T-helper 2 cell (primary cell): ENCODE measurements at places on chromosomes 12 and 14.
A peak's percentile ranks its signal among the peaks of the same experiment; 100 is the strongest.

DNA sequence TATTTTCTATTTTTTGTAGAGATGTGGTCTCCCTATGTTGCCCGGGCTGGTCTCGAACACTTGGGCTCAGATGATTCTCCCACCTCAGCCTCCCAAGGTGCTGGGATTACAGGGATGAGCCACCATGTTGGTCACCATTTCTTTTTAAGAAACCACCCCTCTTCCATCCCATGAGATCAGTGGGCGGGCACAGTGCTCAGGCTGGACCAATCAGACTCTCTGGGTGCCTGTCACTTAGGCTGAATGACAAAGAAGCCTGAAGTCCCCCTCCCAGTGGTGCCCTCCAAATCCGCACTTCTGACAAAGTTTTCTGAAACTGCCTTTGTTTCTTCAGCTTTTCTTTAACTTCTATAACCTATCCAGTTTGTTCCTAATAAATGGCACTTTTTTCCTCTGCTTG, 48.2 kb downstream of the CALM1 start:
- no peak for DNase-seq

DNA sequence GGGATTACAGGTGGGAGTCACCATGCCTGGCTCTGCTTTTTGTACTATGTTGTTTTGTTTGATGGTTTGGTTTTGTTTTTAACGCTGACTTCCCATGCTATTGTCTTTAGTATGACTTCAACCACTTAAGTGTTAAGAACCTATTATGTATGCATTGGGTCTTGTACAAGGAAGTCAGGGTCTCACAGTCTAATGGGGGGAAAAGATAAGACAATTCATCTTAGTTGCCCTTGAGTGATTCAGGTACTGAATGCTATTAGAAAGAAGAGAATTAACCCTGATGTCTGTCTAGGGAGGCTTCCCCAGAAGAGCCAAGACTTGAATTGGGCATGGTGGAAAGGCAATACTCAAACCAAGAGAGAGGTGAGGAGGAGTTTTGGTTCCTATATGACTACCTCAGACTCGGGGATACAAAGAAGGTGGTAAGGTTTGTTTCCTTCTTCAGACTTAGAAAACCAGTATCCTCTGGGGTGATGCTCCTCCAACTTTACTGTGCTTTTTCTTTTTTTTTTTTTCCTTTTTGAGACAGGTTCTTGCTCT, 64.6 kb downstream of the SUSD6 start:
- no peak for DNase-seq

DNA sequence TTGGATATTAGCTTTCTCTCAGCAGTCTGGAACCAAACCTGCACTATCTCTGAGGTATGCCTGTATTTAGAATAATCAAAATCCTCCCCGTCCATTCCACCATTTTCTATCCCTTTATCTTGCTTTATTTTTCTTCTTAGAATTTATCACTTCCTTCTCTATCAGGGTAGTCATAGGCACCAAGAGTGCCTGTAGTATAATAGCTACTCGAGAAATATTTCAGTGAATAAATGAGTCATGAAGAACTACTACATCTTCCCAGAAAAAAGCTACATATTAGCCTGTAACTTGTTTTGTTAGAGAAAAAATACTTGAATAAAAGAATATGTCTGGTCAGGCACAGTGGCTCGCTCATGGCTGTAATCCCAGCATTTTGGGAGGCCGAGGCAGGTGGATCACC, 4.3 kb downstream of the SLC2A14 start:
- DNase-seq, result no peak

DNA sequence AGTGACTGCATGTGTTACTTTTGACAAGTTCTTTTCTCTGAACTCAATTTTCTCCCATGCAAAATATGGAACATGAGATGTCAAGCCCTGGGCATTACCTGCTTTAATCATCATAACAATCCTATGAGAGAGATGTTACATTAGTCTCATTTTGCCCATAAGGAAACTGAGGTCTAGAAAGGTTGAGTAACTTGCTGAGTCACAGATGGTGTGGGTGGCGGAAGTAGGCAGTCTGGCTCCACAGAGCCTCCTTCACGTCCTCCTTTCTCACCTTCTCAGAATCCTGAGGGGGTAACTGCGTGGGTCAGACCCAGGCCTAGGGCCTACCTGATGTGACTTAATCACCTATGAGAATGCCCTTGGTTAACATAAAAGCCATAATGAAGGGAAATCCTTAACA, 50.7 kb downstream of the TMTC1 start:
- no peak for DNase-seq

GRCh38 chr12:102964872-102965271, 7.4 kb downstream of the ASCL1 start:
- DNase-seq, result no peak

DNA sequence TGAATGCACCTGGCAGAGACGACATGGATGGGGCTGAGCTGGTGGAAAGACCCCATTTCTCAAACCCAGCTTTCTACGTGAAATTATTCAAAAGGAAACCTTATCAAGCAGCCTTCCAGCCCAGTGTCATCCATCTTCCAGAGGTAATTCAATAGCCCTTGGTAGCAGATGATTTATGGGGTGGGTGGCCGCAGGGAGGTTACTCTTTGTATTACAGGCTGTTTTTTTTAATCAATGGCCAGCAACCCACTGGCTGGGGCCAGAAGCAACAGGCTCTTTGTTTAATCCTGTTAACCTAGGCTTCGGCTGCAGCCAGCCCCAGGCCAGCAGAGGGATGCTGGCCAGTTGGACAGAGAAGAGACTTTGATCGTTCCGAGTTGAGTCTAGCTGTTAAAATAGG, 139.8 kb upstream of the SRRM4 start:
- DNase-seq, result no peak

GRCh38 chr12:118846416-118846815, 134.9 kb upstream of the SRRM4 start:
- DNase-seq, result no peak

GRCh38 chr12:112183141-112184021, 58.0 kb downstream of the TRAFD1 start:
- DNase-seq, result no peak

- no peak for DNase-seq
Observed at GRCh38 chr12:91986084-91986483, 159.6 kb downstream of the BTG1 start.

DNA sequence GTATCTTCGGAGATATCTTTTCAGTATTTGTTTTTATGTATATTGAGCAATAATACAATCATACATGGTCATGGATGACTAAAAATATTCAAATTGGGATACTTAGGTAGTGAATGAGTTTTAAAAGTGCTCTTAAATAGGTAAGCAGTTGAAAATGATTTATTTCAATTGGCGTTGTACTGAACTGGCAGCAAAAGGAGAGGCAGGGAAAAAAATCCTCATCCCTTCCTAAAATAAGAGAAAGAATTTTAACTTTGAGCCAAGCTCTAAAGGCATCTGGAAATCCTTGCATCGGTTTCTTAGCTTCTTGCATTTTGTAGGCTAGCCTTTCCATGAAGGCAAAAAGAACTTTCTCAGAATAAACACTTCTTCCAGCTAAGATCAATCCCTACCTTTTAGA, 125.2 kb downstream of the MGST1 start:
- no peak for DNase-seq

GRCh38 chr14:88853129-88853528, 28.7 kb downstream of the TTC8 start:
- DNase-seq, result no peak

DNA sequence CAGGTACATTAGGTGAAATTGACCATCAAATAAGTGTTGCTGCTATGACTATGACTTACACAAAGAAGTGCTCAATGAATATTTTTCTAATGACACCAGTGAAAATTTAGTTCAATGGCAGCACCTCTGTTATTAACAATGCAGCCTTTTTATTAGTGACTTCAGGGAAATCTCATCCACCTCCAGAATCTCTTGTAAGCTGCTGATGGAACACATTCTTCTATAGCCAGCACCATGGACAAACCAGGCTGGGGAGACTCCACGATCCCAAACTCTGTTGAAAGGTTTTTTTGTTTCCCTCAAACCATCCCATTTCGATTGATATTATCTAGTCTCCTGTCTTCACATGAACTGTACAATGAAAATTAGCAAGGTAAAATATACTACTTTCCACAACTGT, 265.9 kb downstream of the ITPR2 start:
- no peak for DNase-seq

GRCh38 chr14:104799244-104800014, 1.5 kb upstream of the ZBTB42 start:
- no peak for DNase-seq

DNA sequence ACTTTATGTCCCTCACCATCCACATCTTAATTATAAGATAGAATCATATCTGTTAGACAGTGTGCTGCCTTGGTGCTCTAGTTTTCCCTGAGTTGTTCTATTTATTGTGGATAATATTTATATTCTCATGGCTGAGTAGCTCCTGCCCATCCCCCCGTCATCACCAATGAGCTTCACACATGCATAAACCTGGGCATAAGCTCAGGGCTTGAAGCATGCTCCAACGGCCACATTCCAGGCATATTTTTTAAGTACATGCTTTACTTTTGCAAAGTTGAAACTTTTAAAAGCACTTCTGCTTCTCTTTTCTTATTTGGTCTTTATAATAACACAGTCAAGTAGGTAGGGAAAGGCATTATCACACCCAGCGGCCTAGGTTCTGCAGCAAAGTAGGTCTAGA, 3.4 kb upstream of the FBXO34 start:
- no peak for DNase-seq

DNA sequence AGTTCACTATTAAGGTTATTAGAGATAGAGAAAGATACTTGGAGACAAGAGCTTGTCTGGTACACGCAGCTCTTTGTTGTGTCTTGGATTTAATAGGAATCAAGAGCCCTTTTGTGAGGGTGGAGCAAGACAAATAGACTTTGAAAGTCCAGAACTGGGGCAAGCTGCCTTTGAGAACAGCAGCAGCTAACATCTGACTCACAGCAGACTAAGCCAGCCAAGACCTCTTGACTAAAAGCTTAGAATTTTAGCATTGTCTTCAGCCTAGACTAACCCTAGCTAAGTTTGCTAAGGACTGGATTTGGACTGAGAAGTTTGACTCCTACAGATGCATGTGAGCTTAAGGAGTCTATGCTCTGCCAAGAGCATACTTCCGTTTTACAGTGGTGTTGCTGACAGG, 201.9 kb upstream of the RBM19 start:
- no peak for DNase-seq

- no peak for DNase-seq
Observed at GRCh38 chr14:61691495-61691894, 3.8 kb upstream of the HIF1A start.

DNA sequence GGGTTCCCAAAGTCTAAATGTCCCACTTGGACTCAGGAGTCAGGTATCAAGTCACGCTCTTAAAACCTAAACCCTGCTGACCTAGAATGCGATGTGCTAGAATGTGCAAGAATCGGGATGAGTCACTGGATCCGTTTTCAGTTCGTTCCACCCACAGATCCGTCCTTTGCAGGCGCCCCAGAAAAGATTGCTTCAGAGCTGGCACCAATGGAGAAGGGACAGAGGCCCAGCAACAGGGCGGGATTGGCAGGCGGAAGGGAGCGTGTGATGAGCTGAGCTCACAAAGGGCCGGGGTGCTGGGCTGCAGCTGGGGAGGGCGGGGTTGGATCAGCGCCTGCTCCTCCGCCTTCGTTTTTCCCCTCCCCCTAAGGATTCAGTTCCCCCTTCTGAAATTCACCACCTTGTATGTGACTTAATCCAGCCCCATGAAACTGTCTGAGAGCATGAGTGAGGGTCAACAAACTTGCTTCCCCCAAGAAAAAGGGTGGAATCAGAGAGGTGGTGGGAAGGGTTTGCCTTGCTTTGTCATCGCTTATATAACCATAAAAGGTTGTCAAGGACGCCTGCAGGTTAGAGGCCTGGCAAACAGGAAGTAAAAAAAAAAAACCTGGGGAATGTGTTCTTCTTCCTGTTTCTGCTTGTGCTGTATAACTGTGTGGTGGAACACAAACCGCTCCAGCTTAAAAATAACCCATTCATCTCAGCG, 2.8 kb upstream of the UBC start:
- DNase-seq, result peak; percentile 86

GRCh38 chr12:117821480-117822175, 147.2 kb downstream of the KSR2 start:
- DNase-seq, result no peak

- no peak for DNase-seq
Observed at GRCh38 chr12:21913823-21914222, 27.4 kb downstream of the ABCC9 start.

DNA sequence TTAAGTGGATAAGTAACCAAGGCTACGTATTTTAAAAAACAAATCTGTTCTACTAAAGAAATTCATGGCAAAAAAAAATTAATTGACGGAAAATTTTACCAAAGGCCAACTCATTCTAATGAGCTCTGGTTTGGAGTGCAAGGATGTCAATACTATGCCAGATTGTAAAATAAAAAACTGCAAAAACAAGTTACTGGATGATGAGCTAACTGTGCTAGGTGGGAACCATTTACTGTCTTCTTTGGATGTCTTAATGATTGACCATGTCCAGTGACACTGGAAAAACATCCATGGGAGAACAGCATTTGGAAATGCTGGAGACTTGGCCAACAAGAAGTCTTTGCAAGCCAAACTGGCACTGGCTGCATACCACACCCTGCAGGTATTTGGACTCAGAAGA, 41.6 kb downstream of the KITLG start:
- no peak for DNase-seq

- DNase-seq, result peak; percentile 70
Observed at GRCh38 chr14:99682809-99683618, 1.1 kb upstream of the CYP46A1 start.

DNA sequence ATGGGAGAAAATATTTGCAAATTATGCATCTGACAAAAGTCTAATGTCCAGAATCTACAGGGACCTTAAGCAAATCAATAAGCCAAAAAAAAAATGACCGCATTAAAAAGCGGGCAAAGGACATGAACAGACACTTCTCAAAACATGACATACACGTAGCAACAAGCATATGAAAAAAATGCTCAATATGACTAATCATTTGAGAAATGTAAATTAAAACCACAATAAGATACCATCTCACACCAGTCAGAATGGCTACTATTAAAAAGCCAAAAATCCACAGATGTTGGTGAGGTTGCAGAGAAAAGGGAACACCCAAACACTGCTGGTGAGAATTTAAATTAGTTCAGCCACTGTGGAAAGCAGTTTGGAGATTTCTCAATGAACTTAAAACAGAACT, 16.1 kb downstream of the PAWR start:
- no peak for DNase-seq

GRCh38 chr14:89276424-89276975, 140.5 kb downstream of the FOXN3 start:
- peak; percentile 11 for DNase-seq

DNA sequence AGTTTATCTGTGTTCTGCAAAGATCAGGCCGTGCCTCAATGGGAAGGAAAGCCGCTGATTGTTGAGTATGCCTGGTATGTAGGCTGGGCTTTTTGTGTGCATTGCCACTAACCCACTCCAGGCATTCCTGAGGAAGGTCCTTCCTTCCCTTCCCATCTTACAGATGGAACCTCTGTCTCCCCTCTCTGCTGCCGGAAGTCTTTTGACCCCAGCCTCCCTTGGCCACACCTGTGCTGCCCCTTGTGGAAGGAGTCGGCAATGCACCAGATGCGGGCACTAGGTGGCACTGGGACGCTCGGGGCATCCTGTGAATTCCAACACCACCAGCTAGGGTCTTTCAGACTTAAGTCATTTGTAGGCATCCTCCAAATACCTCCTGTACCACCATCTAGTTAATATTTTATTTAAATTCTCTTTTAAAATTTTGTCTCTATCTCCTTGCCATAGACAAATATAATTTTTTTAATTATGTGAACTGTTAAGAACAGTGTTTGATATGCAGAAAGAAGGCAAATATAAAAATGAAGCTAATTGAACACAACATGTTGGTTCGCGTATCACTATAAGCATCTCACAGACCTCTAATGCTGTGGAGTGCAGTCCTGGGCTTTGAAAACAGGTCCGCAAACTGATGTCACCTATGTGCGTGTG, 99.6 kb downstream of the RIN3 start:
- peak; percentile 53 for DNase-seq

- peak; percentile 22 for DNase-seq
Observed at GRCh38 chr12:55830601-55831446, 1.4 kb upstream of the DNAJC14 start.
